T1000 (cell line): ENCODE measurements at places on chromosomes 16 and 17.

DNA sequence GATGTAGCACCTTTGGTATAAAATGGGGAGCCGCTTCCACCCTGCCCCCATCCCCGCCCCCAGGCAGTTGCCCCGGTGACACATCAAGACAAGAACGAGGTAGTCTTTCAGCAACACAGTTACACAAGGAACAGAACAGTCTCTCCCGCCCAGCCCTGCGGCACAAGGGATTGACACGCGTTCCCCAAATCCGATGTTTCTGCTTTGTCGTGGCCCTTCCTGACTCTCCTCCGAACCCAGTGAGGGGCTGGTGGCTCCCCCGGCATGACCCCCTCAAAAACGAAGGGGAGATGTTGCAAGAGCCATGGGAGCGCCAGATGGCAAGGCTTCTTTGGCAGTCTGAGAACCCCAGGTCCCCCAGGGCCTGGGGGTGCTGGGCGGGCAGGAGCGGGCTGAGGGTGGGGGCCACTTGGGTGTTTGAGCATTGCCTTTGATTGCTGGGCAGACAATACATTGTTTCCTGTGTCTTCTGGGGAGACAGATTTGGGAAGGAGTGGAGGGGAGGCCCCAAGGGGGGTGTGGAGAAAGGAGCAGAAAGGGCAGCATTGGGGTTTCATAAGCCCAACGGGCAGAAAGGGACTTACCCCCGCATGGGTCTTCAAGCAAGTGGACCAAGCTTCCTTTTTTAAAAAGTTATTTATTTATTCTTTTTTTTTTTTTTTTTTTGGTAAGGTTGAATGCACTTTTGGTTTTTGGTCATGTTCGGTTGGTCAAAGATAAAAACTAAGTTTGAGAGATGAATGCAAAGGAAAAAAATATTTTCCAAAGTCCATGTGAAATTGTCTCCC, 16.6 kb downstream of the COL1A1 start:
- DNase-seq = no peak

DNA sequence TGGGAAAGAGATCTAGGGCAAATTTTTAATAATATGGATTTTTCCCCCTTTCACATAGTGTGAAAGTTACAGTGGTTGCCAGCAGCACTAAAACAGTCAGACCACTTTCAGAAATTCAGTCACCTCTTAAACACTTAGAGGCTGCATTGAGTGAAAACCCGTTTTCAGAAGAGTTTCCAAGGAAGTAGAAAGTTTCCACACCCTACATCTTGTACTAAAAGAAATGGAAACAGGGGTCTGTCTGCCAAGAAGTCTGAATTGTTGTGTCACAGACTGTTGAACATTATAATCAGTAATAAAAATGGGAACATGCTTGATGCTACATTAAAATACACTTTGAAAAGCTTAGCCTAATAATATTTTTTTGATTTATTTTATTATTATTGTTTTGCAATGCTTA, 278.9 kb upstream of the KCNJ16 start:
- DNase-seq = no peak

- DNase-seq = no peak
These were observed 143.4 kb downstream of the SNX11 start for GRCh38 chr17:48250949-48251348.

GRCh38 chr16:63830061-63830460, 1291.8 kb downstream of the CDH11 start:
- no peak for DNase-seq

DNA sequence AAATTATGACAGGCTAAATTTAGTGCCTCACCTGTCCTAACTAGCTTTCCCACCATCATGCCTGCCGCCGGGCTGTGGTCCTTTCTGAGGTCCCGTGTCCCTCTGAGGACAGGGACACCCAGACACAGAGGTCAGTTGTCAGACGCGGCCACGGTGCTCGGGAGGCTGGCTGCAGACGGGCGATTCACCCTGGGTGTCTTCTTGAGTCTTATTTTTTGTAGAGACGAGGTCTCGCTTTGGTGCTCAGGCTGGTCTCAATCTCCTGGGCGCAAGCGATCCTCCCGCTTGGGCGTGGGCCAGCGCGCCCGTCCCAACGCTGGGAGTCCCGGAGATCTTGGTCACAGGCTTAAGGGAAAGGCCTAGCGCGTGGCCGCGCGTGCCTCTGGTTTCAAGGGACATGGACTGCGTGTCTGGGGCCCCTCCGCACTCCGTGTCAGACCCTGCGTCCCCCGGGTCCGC, 797 bp upstream of the RAB11FIP3 start:
- peak; percentile 46 for DNase-seq

DNA sequence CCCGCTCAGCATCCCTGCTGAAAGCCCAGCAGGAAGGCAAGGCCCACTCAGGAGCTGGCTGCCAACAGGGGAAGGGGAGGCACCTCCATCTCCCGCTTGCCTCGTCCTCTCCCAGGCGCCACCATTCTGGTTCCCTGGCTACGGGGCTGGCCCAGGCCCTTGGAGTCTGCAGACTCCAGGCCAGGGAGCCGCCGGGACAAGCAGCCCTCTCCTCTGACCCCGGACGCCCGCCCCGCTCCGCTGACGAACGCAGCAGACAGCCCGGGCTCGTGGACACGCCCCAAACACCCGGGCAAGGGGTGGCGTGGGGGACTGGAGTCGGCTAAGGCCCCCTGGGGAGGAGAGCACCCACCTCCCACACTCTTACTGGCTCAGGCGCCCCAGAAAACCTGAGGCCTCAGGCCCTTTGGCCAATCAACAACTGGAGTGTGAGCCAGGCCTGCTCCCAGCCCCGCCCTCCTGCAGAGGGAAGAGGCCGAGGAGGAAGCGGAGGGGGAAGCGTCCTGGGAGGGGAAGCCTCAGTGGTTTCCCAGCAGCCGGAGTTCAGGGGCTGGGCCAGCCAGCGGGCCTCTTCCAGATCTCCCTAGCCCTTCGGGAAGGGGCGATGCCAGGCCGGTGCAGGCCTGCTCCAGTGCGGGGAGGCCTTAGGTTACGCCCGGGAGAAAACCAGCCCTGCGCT, 4.2 kb downstream of the MNT start:
- DNase-seq = peak; percentile 94

DNA sequence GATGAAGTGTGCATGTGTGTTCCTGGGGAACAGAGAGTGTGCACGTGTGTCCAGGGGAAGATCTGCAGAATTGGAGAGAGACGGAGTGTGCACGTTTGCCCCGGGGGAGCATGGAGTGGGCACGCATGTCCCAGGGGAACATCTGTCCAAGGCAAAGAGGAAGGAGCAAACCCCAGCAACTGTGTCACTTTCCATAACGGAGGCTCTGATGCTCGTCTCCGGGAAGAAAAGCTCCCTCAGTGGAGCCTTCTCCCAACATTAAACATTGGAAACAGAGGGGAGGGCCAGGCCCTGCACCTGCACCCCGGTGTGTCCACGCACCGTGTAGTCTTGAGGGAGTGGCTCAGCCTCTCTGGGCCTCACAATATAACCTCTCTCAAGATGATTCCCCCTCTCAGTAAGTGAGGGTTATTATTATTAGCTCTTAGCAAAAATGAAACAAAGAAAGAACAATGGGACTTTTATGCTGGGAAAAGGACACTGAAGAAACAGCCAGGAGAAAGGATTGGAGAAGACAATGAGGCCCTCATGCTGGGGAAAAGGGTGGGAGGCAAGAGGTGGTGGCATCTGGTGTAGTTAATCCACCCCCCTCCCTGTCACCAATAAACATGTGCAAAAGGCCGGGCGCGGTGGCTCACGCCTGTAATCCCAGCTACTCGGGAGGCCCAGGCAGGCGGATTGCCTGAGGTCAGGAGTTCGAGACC, 7.6 kb downstream of the RAB40B start:
- no peak for DNase-seq

DNA sequence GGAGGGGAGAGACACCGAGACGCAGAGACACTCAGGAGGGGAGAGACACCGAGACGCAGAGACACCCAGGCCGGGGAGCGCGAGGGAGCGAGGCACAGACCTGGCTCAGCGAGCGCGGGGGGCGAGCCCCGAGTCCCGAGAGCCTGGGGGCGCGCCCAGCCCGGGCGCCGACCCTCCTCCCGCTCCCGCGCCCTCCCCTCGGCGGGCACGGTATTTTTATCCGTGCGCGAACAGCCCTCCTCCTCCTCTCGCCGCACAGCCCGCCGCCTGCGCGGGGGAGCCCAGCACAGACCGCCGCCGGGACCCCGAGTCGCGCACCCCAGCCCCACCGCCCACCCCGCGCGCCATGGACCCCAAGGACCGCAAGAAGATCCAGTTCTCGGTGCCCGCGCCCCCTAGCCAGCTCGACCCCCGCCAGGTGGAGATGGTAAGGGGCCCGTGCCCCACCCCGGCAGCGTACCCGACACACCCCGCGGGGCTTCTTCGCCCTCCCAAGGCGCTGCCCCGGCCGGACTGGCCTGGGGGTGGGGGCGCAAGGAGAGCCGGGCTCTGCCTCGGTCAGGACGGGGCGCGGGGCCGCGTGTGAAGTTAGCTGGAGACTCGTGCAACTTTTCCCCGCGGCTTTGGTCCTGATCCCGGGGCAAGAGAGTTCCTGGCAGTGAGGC, 427 bp downstream of the PPP1R1B start:
- DNase-seq = no peak

- DNase-seq = peak; percentile 11
These were observed 23.3 kb upstream of the NOG start for GRCh38 chr17:56570199-56570598.

GRCh38 chr17:37614391-37614790, 5.2 kb upstream of the SYNRG start:
- no peak for DNase-seq

- no peak for DNase-seq
These were observed 4.5 kb downstream of the ATMIN start for GRCh38 chr16:81040131-81040530.

- no peak for DNase-seq
These were observed 12.2 kb upstream of the CXCL16 start for GRCh38 chr17:4751932-4752331.

GRCh38 chr17:56832446-56832845, 1.3 kb downstream of the C17orf67 start:
- DNase-seq = no peak

- no peak for DNase-seq
These were observed 4.3 kb upstream of the NUPR1 start for GRCh38 chr16:28543072-28543471.

GRCh38 chr16:49588729-49589384, 215.3 kb downstream of the C16orf78 start:
- DNase-seq = no peak

- no peak for DNase-seq
These were observed 2.7 kb downstream of the MNT start for GRCh38 chr17:2398182-2398581.

DNA sequence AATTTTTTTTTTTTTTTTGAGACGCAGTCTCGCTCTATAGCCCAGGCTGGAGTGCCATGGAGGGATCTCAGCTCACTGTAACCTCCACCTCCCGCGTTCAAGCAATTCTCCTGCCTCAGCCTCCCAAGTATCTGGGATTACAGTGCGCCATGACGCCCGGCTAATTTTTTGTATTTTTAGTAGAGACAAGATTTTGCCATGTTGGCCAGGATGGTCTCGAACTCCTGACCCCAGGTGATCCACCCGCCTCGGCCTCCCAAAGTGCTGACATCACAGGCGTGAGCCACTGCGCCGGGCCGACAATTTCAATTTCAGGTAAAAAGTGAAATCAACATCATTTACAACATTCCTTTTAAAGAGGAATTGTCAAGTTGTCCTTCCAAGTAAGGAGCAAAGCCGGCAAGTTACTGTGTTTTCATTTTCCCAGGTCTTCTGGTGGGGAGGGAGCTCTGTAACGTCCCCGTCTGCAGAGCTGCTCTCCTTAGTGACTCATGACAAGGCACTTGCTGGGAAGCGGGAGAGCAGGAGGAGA, 873 bp downstream of the NPLOC4 start:
- no peak for DNase-seq

- no peak for DNase-seq
These were observed 92.5 kb upstream of the PLCG2 start for GRCh38 chr16:81686391-81687130.

GRCh38 chr17:68849673-68850610, 105.2 kb downstream of the ABCA8 start:
- no peak for DNase-seq

DNA sequence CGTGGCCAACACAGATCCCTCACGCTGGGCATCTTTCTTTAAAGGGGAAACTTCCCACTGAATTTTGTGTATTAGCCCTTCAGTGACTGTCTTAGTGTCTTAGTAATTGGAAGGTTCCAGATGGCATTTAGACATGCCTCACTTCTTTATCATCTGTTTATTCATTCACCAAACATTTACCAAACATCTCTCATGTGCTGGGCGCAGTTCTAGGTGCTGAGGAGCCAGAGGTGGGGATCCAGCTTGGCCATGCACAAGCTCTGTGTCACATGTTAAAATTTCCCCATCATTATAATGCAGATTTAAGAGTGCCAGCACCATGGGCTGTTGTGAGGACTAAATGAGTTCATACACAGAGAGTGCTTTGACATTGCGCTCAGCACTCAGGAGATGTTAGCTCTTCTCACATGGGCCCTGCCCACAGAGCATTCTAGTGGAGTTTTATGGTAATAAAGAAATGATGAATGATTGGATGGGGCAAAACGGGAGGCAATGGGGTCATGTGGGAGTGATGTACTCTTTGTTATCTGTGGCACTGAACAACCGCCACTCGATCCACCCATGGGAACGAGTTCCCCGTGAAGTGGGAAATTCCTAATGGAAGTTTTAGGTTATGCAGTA, 119.7 kb downstream of the SNX29 start:
- no peak for DNase-seq

- DNase-seq = no peak
These were observed 1.3 kb downstream of the DNAH17 start for GRCh38 chr17:78575899-78576298.

GRCh38 chr16:67959536-67960329, 8.7 kb downstream of the SLC12A4 start:
- DNase-seq = no peak

DNA sequence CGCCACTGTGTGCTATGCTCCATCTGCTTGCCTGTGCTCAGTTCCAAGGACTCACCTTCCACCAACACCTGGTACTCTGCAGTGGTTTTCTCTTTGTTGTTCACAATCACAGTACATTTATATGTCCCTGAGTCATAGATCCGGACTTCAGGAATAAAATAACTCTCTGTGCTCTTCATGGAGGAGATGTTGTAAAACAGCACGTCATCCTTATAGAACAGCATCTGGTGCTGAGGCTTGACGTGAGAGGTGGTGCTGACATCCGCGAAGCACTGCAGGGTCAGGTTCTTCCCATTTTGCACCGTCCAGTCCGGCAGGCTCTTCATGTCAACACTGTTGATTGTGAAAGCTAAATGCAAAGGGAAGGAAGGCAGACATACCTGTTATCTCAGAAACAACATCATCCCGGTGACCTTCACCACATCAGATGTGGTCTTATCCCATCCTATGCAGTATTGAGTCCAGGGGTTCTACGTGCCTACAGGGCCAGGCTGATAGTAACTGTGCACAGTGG, 12.8 kb downstream of the PECAM1 start:
- no peak for DNase-seq

DNA sequence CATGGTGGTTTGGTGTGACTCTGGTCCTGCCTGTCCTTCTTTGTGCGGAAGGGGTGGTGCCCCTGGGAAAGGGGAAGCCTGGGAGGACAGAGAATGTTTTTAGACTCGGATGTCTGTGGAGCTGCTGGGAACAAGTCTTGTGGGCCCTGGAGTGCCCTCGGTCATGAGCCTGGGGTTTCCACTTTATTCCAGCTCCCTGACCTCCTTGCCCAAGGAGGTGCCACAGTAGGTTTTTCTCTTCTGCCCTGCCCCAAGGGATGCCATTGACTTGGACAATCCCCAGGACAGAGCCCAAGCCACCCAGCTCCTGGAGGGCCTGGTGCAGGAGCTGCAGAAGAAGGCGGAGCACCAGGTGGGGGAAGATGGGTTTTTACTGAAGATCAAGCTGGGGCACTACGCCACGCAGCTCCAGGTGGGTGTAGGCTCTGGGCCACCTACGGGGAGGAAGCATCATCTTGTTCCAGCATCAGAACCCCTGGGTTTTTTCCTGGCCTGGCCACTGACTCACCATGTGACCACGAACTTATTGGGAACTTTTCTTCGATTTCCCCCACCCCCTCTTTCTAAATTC, 1.4 kb downstream of the STAT5A start:
- DNase-seq = no peak
